Upper lobe of left lung (tissue), 6 donors: ENCODE measurements at places on chromosomes 12 and 14. TPM values are rescaled to one million over a fixed set of nuclear protein-coding genes. Genes with fewer than 3 reads are reported as not detected.
A peak's percentile ranks its signal among the peaks of the same experiment; 100 is the strongest.

DNA sequence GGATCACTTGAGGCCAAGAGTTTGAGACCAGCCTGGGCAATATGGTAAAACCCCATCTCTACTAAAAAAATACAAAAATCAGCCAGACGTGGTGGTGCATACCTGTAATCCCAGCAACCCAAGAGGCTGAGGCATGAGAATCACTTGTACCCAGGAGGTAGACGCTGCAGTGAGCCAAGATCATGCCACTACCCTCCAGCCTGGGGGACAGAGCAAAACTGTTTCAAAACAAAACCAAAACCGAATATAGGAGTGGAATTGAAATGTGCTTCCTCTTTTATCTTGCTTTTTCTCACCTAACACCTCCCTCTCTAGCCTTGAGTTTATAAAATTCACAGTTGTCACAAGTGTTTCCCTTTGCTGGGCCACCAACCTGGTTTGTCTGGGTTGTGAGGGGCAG lies 181.9 kb downstream of the PAH start:
- H3K27me3 ChIP-seq: no peaks in the 10 kb centered on the region
- H3K4me3 ChIP-seq: no peak overlapping the region
- no peaks in the 10 kb centered on the region for H3K4me1 ChIP-seq
- DNase-seq: no peak
- no peaks in the 10 kb centered on the region for H3K36me3 ChIP-seq
- H3K27ac ChIP-seq: no peak overlapping the region

The ABCC9 gene
- total RNA-seq: 18.4 TPM

GRCh38 chr12:84937415-84937814 lies 24.8 kb upstream of the SLC6A15 start:
- no peak overlapping the region for H3K27ac ChIP-seq
- no peaks in the 10 kb centered on the region for H3K27me3 ChIP-seq
- H3K4me1 ChIP-seq: no peaks in the 10 kb centered on the region
- H3K36me3 ChIP-seq: no peaks in the 10 kb centered on the region
- DNase-seq: no peak
- no peak overlapping the region for H3K4me3 ChIP-seq

- peak overlapping the region; percentile 52 for H3K4me3 ChIP-seq
- no peaks in the 10 kb centered on the region for H3K36me3 ChIP-seq
- H3K27me3 ChIP-seq: peaks cover 31% of the 10 kb centered on the region
- H3K4me1 ChIP-seq: peaks cover 50% of the 10 kb centered on the region
- H3K27ac ChIP-seq: no peak overlapping the region
Observed at GRCh38 chr14:36580856-36581831, 1.3 kb downstream of the NKX2-8 start.

The SGPP1 gene
- 22.1 TPM for total RNA-seq

GRCh38 chr12:95949477-95950206 lies 6.5 kb downstream of the AMDHD1 start:
- H3K36me3 ChIP-seq: no peaks in the 10 kb centered on the region
- no peak overlapping the region for H3K27ac ChIP-seq
- no peak overlapping the region for H3K4me3 ChIP-seq
- H3K27me3 ChIP-seq: no peaks in the 10 kb centered on the region
- no peaks in the 10 kb centered on the region for H3K4me1 ChIP-seq

- no peaks in the 10 kb centered on the region for H3K27me3 ChIP-seq
- H3K27ac ChIP-seq: peak within 1 kb of the TSS; percentile 85
- peak; percentile 93 for DNase-seq
- peaks cover 16% of the 10 kb centered on the region for H3K4me1 ChIP-seq
Observed at GRCh38 chr14:90256354-90257131, at the start of gene PSMC1. Gene PSMC1 (plus strand): TSS chr14:90256553. CDS start chr14:90256598, 45 bp downstream.

- H3K27ac ChIP-seq: no peak overlapping the region
- no peaks in the 10 kb centered on the region for H3K36me3 ChIP-seq
- no peaks in the 10 kb centered on the region for H3K27me3 ChIP-seq
- H3K4me3 ChIP-seq: no peak overlapping the region
Observed at GRCh38 chr12:26246483-26247164, 51.3 kb downstream of the SSPN start.

DNA sequence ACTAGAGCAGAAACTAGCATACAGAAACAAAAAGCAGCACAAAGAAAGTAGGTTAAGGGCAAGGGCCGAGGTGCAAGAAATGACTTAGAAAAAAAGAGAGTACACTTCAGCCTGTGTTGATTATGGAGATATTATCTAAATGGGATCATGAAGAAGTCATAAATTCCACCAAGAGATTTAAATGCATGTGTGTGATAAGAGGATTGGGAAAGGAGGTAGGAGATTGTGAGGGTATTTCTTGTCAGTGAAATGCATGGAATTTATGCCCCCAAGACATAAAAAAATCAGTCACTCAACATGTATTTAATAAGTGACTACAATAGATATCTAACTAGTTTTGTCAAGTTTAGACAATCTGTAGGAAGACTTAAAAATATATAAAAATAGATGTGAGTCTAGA lies 976.2 kb upstream of the LRFN5 start:
- H3K4me1 ChIP-seq: no peaks in the 10 kb centered on the region
- H3K36me3 ChIP-seq: no peaks in the 10 kb centered on the region
- H3K27me3 ChIP-seq: no peaks in the 10 kb centered on the region

The DHRS2 gene
- 0.76 TPM for total RNA-seq

The OLR1 gene
- 136 TPM for total RNA-seq

DNA sequence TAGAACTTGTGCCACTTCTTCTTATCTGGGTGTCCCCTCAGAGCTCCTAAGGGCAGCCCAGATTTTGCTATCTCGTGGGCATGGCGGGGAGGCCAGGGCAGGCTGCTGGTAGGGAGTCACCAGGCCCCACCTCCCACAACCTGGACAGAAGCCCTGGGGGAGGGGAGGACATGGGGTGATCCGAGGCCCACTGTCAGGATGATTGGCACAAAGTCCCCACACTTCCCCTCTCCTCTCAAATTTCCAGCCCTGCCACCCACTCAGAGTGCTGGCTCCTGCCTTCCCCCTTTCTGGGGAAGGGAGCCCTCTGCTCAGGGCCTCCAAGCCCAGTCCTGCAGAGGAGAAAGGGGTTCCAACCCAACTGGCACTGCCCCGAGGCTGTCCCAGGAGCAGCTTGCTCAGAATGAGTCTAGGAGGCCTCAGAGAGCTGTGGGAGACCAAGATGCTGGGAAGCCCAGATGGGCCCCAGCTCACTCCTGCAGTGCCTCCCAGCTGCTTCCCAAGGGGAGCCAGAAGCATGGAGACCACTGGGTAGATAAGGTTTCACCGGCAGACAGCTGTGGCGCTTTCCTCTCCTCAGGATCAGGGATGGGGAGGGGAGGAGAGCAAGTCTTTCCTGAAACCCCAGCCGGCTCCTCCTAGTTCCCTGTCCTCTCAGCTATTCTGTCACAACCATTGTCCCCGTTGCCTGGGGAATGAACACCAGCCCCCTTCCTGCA lies 82.8 kb downstream of the B4GALNT3 start:
- H3K27ac ChIP-seq: no peak overlapping the region
- H3K4me1 ChIP-seq: peaks cover 6% of the 10 kb centered on the region
- H3K27me3 ChIP-seq: no peaks in the 10 kb centered on the region
- no peak overlapping the region for H3K4me3 ChIP-seq
- DNase-seq: no peak

The SLC2A14 gene
- 0.17 TPM for total RNA-seq

DNA sequence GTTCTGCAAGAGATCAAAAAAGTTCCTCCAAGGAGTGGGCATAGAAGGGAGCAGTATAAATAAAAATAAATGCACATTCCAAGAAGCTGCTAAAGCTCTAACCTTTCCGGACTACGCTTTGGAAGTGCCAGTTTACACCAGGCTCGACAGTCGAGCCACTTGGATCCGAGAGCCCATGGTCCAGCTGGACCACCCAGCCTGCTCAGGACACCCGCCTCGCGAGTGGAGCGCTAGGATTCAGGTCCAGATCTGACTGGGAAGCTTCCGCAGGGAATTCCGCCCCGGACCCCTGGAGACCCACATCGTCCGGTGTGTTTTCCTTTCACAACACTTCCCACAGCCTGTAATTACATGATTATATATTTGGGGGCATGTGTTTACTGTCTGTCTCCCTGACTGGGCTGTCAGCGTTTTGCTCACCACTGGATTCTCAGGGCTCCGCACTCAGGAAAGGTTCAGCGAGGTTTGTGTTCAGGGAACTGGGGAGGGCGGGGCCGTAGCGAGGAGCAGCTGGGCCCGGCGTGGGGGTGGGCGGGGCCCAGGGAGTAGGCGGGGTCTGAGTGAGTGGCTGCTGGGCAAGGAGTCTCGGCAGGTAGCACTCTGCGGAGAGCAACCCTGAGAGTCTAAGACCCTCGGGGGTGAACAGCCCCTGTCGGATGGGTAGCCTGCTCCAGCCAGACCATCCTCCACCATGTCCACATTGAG lies 52.3 kb upstream of the TMEM263 start:
- H3K36me3 ChIP-seq: no peaks in the 10 kb centered on the region
- no peaks in the 10 kb centered on the region for H3K27me3 ChIP-seq
- peak; percentile 95 for DNase-seq
- no peak overlapping the region for H3K27ac ChIP-seq
- H3K4me3 ChIP-seq: peak overlapping the region; percentile 45

The EFS gene
- total RNA-seq: 4.1 TPM

GRCh38 chr12:10563002-10563401 lies 50.4 kb downstream of the MAGOHB start:
- DNase-seq: no peak
- H3K27me3 ChIP-seq: no peaks in the 10 kb centered on the region
- H3K4me3 ChIP-seq: no peak overlapping the region
- H3K36me3 ChIP-seq: no peaks in the 10 kb centered on the region

DNA sequence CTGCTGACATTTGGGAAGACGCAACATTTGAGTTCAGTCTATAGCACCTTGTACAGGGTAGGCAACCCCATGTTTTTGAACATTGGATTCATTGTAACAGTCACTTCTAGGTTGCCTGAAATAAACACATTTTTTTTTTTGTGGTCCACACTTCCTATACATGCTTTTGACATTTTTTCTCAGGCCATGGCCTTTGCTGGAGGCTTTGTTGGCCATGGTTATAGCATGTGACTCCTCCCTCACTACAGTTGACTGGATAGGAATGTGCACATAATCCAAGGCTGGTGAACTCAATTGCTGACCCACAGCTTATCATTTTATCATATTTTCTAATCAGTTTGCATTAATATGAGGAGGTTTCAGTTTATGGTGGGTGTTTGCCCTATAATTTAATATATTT lies 60.6 kb downstream of the TMEM117 start:
- no peak for DNase-seq
- no peaks in the 10 kb centered on the region for H3K36me3 ChIP-seq
- no peak overlapping the region for H3K4me3 ChIP-seq
- no peak overlapping the region for H3K27ac ChIP-seq

DNA sequence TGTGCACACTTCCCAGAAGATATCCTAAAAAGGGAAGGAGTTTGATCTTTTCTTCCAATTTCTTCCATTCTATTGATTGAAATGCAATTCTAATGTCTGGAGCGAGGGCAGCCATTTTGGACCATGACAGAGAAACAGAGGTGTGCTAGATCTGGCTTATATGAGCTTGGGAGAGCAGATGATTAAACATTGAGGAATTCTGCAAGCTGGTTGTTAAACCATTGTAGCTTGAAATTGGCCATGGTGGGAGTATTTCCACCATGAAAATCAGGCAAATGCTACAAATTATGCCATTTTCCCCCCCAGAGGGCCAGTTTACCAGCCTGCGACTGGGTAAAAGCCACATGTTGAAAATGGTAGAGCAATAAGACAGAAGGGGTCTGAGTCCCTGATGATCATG lies 155.0 kb downstream of the PAWR start:
- H3K4me1 ChIP-seq: no peaks in the 10 kb centered on the region
- no peak overlapping the region for H3K4me3 ChIP-seq
- H3K36me3 ChIP-seq: no peaks in the 10 kb centered on the region
- H3K27me3 ChIP-seq: no peaks in the 10 kb centered on the region
- no peak for DNase-seq
- H3K27ac ChIP-seq: no peak overlapping the region

The ARF3 gene
- 178 TPM for total RNA-seq

GRCh38 chr12:75715323-75715644 lies 203.9 kb upstream of the KRR1 start:
- H3K27ac ChIP-seq: no peak overlapping the region
- no peak for DNase-seq
- no peaks in the 10 kb centered on the region for H3K36me3 ChIP-seq

DNA sequence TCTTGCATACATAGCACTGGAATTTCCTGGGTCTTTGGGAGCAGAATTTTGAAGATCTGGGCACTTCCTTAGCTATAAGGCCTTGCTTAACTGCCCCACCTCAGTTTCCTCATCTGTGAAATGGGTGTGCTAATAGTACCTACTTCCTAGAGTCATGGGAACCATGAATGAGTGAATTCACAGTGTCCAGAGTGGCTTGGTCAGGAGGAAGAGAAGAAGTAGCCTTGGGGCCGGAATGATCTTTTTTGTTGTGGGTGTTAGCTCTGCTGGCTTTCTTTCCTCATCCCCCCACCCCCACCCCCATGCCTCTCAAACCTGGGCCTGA lies 2.4 kb downstream of the SH2B3 start:
- H3K4me3 ChIP-seq: peak overlapping the region; percentile 97
- H3K36me3 ChIP-seq: no peaks in the 10 kb centered on the region
- DNase-seq: no peak
- peaks cover 88% of the 10 kb centered on the region for H3K4me1 ChIP-seq
- H3K27ac ChIP-seq: peak overlapping the region; percentile 94
- H3K27me3 ChIP-seq: no peaks in the 10 kb centered on the region

GRCh38 chr14:77301103-77301502 lies 19.6 kb downstream of the POMT2 start:
- no peak overlapping the region for H3K27ac ChIP-seq
- H3K27me3 ChIP-seq: no peaks in the 10 kb centered on the region
- H3K4me3 ChIP-seq: no peak overlapping the region
- H3K36me3 ChIP-seq: peaks cover 66% of the 10 kb centered on the region

- no peak for DNase-seq
- H3K4me3 ChIP-seq: no peak overlapping the region
- peak overlapping the region; percentile 28 for H3K27ac ChIP-seq
- peaks cover 32% of the 10 kb centered on the region for H3K4me1 ChIP-seq
- no peaks in the 10 kb centered on the region for H3K36me3 ChIP-seq
Observed at GRCh38 chr14:68757618-68758081, 35.2 kb downstream of the ZFP36L1 start.

- no peak for DNase-seq
- H3K27ac ChIP-seq: no peak overlapping the region
- no peaks in the 10 kb centered on the region for H3K27me3 ChIP-seq
Observed at GRCh38 chr14:91732439-91732838, 553 bp upstream of the CATSPERB start.

The FLVCR2 gene
- total RNA-seq: 19.4 TPM

GRCh38 chr12:51666696-51667095 lies 75.7 kb downstream of the SCN8A start:
- H3K27me3 ChIP-seq: no peaks in the 10 kb centered on the region
- no peak overlapping the region for H3K27ac ChIP-seq
- no peaks in the 10 kb centered on the region for H3K36me3 ChIP-seq
- no peak for DNase-seq
- no peak overlapping the region for H3K4me3 ChIP-seq
- no peaks in the 10 kb centered on the region for H3K4me1 ChIP-seq

The ANKRD33 gene
- total RNA-seq: not detected

The GUCY2C gene
- total RNA-seq: not detected

The STXBP6 gene
- total RNA-seq: 27.5 TPM

GRCh38 chr12:44876544-44877410 lies 662 bp upstream of the NELL2 start:
- peak; percentile 84 for DNase-seq
- H3K4me3 ChIP-seq: peak overlapping the region; percentile 48
- no peaks in the 10 kb centered on the region for H3K27me3 ChIP-seq
- peaks cover 22% of the 10 kb centered on the region for H3K4me1 ChIP-seq
- H3K27ac ChIP-seq: peak overlapping the region; percentile 7
